ENCODE measurements at places on chromosomes 13 and 19.

GRCh38 chr13:96431044-96431581 is 341.2 kb downstream of the HS6ST3 start:
- no peak for DNase-seq

DNA sequence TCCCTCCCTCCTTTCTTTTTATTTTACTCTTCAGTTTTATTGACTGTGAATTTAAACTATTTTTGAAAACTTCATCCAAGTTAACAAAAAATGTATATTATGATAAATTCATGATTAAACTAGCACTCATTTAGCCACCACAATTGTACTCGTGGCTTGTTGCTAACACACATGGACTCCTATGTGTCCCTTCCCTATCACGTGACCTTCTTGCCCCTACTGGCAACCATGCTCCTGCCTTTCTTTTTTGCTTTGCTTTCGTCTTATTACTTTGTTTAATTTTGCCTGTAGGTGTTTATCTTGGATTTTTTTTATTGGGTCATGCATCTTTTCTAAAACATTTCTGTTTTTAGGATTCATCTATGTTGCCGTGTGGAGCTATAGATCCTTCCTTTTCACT is 8.2 kb downstream of the CLC start:
- DNase-seq = no peak

GRCh38 chr13:75440100-75440499 is 41.9 kb downstream of the TBC1D4 start:
- DNase-seq = no peak

DNA sequence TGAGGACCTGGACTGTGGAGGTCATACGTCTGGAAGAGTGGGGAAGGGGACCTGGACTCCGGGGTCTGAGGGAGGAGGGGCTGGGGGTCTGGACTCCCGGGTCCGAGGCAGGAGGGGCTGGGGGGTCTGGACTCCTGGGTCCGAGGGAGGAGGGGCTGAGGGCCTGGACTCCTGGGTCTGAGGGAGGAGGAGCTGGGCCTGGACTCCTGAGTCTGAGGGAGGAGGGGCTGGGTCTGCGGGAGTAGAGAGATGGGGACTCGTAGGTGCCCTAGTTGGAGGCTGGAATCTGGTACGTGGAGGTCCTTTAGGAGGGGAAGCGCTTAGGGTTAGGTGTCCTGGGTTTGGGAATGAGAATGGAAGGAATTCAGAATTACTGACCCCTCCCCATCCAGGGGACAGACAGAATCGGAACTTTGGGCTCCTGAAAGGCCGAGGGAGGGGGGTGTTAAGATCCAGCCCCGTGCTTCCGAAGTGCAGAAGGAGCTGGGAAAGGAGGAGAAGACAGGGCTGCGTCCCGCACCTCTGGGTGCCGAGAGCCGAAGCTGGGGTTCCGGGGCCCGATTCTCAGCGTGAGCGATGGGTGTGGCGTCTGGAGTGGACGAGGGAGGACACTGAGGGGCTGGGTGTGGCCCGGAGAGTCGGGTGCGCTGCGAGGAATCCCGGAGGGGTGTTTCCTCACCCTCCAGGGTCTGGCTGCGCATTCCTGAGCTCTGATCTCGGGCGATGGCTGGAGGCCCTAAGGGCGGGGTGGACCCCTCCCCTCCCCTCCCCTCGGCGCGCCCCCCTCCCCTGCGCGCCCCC is 608 bp downstream of the MYADM start:
- DNase-seq = peak; percentile 71

DNA sequence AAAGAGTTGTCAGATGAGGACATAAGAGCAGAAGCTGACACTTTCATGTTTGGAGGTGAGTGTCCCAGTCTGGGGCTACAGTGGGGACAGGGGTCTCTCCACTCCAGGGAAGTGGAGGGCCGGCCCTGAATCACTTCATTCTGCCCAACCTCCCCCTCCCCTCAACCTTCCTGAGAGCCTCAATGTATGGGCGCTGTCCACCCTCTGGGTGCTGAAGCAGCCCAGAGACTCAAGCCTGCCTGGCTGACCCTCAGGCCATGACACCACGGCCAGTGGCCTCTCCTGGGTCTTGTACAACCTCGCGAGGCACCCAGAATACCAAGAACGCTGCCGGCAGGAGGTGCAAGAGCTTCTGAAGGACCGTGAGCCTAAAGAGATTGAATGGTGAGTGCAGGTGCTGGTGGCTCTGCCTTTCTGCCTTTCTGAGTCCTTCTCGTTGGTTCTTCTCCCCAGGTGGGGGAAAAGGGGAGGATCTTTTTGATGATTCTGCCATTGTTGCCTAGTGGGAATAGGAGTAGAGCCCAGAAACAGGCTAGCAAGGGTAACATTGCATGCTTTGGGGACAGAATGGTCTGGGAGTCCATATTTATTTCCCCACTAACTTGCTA is 8.8 kb downstream of the CYP4F8 start:
- no peak for DNase-seq

DNA sequence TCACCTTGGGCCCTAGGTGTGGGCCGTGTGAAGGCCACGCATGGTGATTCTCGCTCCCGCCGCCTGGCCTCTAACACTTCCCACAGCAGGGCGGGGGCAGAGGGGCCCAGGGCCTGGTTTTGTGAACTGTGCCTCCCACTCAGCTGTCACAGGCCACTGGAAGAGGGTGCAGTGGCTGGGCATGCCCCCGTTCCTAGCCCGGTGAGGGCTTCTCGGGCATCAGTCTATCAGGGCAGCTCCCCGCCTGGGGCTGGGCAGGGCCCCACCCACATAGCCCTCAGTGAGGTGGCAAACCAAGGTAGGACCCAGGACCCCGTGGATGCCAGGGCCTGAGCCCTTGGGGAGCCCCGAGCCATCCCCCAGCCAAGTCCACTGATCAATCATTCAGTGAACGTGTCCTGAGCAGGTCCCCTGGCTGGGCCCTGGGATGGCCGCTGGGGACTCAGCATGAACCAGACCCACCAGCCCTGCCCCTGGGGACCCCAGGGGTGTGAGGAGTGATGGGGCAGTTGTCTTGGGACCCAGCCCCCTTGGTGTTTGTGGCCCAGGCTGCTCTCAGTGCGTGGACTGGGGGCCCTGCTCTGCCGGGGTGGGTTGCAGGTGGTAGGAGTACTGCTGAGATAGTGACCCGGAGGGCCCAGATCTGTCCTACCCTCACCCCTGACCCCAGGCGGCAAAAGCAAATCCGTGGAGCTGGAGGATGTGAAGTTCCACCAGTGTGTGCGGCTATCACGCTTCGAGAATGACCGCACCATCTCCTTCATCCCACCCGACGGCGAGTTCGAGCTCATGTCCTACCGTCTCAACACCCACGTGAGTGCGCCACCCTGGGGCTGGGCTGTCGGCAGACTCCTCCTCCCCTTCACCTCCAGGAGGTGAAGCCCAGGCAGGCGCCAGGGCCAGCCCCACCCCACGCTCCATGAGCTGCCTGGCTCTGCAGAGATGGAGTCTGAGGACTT is 29.4 kb downstream of the AP1M1 start:
- DNase-seq = no peak

DNA sequence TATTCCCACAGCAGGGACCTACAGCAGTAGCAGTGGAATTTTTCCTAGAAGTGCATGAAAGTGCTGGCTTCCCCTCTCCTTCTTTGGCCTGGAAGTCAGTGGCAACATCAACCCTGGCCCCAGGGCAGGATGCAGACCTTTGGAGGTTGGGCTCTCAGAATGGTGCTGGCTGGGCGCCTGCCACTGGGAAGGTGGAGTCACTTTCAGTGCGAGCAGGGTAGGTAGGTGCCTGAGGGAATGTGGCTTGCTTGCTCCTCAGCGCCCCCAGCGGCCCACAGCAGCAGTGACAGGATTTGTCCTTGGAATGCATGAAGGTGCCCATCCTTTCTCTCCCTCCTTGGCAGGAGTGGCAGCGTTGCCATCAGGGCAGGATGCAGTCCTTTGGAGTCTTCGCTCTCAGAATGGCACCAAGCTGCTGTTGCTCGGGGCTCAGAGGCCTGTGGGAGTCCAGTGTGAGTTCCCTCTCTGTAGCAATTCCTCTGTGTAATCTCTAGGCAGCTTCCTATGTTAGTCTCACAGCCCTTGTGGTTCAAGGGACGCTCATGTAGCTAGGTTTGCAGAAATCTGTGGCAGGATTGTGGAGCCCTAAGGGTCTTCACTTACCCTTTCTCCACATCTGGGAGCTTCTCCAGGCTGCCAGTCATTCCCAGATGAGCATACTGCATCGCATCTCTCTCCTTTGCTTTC is 354.4 kb upstream of the DACH1 start:
- no peak for DNase-seq

GRCh38 chr19:44093931-44094765 is at the start of gene ZNF224:
Gene ZNF224, plus strand, starts transcription at chr19:44094361. Its CDS starts 3,513 bp downstream, at chr19:44097874.
- DNase-seq = peak; percentile 84

- no peak for DNase-seq
Measured at GRCh38 chr19:55431183-55431582, 11.9 kb downstream of the SHISA7 start.

DNA sequence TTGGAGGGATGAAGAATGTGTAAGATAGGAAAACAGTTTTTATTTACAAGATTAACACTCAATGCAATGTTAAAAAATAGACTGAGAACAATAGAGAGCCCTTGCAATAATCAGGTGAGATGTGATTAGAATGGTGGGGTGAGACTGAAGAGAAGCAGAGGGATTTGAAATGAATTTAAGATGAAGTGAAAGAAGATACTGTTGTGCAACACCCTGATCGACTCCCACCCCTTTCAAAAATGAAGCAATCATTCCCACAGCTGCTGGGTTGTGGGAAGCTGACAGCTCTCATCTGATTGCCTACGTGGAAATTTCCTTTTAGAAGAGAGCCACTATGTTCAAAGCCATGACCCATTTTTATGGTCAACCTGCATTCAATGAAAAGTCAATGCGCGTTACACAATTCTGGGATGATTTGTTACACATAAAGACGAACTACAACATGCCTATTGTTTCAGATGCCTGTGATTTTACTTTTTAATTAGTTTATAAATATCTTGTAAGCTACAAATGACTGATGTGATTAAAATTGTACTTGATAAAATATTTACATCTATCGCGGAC is 1374.8 kb downstream of the PCDH9 start:
- no peak for DNase-seq

GRCh38 chr13:95317039-95317989 is 16.1 kb upstream of the ABCC4 start:
- DNase-seq = no peak

- DNase-seq = no peak
Measured at GRCh38 chr19:4754248-4754647, 30.6 kb upstream of the DPP9 start.

GRCh38 chr13:108974686-108975085 is 345.3 kb downstream of the MYO16 start:
- no peak for DNase-seq

DNA sequence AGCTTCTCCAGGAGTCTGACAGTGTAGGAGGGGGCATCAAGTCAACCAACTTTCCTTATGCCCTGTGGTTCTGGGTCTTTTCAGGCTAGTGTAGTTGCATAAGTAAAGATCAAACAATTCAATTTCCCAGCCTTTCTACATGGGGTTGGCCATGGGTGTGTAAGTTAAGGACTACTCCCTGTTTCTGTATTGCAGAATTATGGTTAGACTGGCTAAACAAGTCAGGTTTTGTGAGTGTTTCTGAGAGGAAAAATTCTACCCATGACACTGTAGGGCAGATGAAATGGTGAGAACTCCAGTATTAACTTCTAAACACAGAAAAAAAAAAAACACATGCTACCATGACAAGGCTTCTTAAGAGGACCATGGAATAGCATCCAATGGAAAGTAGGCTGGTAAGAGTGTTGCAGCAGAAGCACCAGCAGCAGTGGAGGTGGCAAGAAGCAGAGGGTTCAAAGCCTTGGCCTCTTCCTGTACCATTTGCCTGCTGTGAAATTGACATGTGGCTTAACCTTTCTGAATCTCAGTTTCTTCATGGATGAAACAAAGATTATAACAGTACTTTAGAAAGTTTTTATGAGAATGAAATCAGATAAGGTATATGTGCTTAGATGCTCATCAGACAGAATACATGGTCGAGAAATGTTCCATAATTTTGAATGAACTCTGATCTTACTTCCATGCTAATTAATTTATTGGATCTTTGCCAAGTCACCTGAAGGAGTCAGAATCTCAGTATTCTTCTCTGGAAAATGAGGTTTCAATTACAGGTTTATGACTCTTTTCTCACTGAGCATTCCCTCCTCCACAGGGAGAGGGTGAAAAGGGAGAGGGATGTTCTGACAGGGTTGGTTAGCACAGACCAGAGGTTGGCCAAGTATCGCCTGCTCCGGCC is 11.4 kb upstream of the SCEL start:
- DNase-seq = no peak

GRCh38 chr19:48595833-48596232 is 10.7 kb upstream of the SPACA4 start:
- DNase-seq = no peak

DNA sequence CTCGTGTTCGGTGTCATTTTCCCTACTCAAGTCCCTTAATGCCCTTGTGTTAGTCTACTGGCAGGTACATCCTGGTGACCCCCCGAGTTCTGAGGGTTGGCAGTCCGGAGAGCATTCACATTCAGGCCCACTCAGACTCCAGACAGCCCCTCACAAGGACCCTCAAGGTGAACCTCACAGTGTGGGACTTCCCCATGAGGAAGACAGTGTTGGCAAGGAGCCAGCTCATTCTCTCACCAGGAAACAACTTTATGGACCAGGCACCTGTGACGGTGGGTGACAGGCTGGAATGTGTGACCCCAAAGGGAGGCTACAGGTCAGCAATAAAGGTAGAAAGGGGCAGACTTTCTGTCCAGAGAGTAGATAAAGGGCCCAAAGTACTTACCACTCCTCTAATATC is 24.5 kb downstream of the RDH8 start:
- no peak for DNase-seq

GRCh38 chr13:32309312-32310133 is 5.6 kb downstream of the ZAR1L start:
- DNase-seq = no peak

DNA sequence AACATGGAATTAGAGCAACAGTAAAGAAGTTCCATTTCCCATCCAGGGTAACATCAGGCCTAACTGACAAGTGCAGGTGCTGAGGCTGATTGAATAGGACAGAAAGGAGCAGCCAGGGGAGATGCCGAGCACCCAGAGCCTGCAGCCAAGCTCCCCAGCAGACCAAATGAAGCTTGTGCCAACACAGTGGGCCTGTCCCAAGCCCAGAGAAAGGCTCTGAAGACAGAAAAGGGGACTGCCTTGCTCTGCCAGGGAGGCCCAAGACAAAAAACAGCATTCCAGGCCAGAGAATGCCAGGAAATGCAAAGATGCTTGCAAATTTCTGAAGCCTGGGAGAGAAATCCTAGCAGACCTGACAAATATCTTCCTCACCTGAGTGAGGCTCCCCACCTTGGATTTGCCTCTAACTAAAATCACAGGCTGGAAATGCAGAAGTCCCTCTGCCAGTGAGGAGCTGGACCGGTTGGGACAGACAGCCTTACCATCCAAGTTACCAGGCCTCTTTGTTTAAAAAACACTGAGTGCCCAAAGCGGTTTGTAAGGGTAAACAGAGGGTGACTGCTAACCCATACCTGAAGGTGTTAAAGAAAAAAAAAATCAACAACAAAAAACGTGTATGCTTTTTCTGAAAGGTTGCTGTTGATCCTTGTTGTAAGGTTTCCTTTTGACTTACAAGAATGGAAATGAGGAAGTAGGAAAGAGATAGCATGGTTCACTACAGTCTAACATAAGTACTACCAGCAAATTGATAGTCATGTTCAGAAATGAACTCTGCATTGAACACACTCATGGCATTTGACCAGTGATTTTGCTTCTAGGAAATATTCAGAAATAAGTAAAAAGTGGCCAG is 11.8 kb upstream of the HMGB1 start:
- no peak for DNase-seq
